Activated T-helper 1 cell treated with anti-CD3 and anti-CD28 coated beads, Interleukin-12 subunit alpha, Interleukin-12 subunit beta, Interleukin-2, Interleukin-4 antibody, amounts not matched to agents 30 ng/mL and 10 ng/mL and 1 ng/mL, durations not matched to agents 14 hours and 24 hours and 36 hours (primary cell): ENCODE measurements at places on chromosomes 3 and 15. TPM values are rescaled to one million over a fixed set of nuclear protein-coding genes. Genes with fewer than 3 reads are reported as not detected.

The CNTN6 gene
- total RNA-seq = not detected in 2 replicates

GRCh38 chr3:132661101-132661500 is 972 bp downstream of the UBA5 start:
- no peak for DNase-seq
- peak overlapping the region; percentile 97 for H3K4me3 ChIP-seq
- H3K27ac ChIP-seq = peak overlapping the region; percentile 98
- peaks cover 52% of the 10 kb centered on the region for H3K4me1 ChIP-seq
- peaks cover 36% of the 10 kb centered on the region for H3K36me3 ChIP-seq
- no peaks in the 10 kb centered on the region for H3K27me3 ChIP-seq

DNA sequence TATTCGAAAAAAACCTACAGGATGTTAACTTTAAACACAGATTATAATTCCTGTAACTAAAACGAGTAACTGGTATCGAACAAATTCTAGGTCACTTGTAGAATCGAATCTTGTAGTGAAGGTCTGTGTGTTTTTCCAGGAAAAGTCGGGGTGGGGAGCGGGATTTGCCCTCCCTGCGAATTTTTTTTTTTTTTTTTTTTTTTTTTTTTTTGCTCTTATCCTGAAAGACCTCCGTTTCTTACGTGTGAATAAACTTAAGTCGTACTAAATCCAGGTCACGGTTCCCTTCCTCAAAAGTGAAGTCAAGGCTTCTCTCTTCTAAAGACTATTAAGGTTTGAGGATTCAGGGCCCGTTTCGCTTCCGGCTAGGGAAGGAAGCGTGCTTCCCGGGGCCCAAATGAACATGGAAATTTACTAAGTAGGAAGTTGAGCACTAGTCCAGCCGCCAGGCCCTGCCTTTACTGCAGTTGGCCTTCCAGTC is 770 bp downstream of the TBC1D5 start:
- H3K4me3 ChIP-seq = peak overlapping the region; percentile 92

DNA sequence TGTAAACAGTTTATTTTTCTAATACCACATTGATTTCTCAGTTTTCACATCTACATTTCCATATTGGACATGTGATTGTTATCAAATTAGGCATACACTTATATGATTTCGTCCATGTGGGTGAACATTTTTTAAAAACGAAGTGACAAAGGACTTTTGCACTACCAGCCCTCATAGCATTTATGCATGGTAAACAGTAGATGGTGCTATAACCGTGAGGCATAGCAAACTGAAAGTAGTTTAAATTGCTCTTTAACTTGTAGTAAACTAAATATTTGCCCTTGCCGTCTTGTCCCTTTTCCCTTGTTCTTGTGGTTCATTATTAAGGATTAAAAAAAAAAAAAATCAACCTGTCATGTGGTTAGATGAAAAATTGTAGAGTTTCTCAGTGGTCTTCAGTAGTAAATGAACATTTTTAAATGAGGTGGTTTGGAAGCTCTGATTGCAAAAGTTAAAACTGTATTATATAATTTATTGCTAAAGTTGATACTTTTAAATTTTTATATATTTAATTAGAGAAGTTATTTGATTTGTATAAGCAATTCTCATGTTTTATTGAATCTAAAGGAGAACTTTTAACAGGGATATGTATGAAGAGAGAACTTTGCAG is 24.0 kb downstream of the STX19 start:
- H3K4me3 ChIP-seq = no peak overlapping the region
- peaks cover 12% of the 10 kb centered on the region for H3K4me1 ChIP-seq
- DNase-seq = no peak
- H3K36me3 ChIP-seq = peaks cover 5% of the 10 kb centered on the region

- DNase-seq = no peak
- no peaks in the 10 kb centered on the region for H3K36me3 ChIP-seq
- H3K4me1 ChIP-seq = peaks cover 7% of the 10 kb centered on the region
- H3K4me3 ChIP-seq = no peak overlapping the region
Measured at GRCh38 chr15:69107025-69107620, 53.3 kb upstream of the GLCE start.

DNA sequence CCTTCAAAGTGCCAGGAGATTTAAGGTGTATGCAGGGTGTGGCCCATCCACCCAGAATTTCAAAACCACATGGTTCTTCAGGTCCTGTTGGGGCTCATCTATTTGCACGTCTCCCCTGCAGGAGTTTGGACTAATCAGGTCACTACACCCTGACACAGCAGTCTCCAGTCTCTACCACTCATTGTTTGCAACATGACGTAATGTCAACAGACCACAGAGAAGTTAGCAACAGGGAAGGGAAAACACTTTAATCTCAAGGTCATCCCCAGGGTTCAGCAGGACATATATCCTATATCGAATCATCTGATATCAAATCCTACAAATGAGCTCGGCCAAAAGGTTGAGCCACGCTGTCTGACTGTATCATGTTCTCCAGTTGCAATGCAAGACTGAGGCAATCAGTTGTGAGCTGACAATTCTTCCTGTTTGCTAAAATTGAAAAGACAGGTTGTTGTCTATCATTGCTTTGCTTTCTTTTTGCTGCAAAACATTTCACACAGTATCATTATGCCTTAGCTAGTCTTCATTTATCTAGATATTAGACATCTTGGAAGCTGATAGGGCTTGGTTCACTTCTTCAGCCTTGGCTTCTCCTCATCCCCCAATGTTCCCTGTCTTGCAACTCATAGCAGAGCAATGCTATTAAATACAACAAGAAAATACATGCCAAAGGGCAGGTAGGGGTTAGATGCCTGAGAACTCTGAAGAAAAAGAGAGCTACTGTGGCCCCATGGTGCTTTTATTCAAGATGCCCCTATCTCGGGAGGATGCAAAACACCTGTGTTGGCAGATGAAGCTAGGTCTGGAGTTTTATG is 13.4 kb upstream of the LEKR1 start:
- H3K4me3 ChIP-seq = peak overlapping the region; percentile 58
- no peaks in the 10 kb centered on the region for H3K27me3 ChIP-seq
- H3K27ac ChIP-seq = peak overlapping the region; percentile 46
- peaks cover 51% of the 10 kb centered on the region for H3K4me1 ChIP-seq
